ENCODE measurements at places on chromosomes 6 and 20.

- no peak for DNase-seq
These were observed 4.4 kb downstream of the MYB start for GRCh38 chr6:135185483-135185882.

- peak; percentile 67 for DNase-seq
These were observed 329.0 kb downstream of the GJA1 start for GRCh38 chr6:121764493-121764892.

DNA sequence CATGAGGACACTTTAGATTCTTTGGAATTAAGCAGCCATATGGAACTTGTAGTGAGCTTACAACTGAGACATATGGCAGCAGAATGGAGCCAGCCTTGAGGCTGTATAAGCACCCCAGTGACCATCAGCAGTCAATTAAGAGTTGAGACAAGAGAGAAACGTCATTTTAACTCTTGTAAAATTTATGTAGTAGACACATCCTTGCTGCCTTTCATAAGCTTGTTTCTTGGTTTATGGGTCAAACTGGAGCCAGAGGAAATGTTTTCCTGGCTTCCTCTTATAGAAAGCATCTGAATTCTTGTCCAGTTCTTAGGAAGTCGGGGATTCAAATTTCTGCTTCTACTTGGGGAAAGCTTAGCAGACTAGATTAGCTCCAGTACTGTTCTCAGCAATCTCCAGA lies 745.1 kb upstream of the MARCKS start:
- DNase-seq: no peak

- DNase-seq: no peak
These were observed 36.0 kb upstream of the SMIM29 start for GRCh38 chr6:34284563-34285447.

GRCh38 chr6:112833581-112834131 lies 486.5 kb downstream of the RFPL4B start:
- DNase-seq: no peak

DNA sequence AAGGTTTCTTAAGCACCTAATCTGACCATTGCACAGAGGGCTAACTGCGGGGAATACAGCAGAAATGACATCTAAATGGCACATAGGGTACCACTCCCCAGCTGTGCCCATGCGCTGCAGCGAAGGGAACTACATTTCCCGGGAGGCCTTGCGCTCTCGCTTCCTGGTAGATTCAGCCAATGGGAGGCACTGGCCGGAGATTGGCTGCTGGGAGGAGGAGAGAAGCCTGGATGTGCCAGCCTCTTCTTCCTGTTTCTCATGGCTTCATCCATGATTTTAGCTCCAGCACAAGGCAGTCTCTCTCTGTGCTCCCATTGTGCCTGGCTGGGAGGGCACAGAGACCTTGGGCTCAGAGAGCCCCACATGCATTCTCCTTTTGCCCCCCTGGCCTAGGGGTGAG lies 101.7 kb upstream of the FOXA2 start:
- peak; percentile 42 for DNase-seq

DNA sequence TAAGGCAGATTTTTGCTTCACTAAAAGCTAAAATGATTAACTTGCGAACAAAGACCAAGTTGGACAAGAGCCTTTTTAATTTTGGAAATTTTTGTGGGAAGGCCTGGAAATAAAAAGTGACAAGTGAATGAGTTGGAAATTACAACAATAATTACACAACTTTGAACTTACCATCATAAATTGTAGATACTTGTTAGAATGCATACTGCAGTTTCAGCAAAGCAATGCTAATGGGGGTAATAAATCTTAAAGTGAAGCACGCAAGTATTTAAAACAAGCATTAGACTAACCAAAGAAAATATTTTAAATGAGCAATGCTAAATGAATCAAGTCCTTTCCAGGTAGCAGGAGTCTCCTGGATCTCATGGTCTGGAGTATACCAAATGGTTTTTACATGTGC lies 83.2 kb upstream of the EYA4 start:
- no peak for DNase-seq

DNA sequence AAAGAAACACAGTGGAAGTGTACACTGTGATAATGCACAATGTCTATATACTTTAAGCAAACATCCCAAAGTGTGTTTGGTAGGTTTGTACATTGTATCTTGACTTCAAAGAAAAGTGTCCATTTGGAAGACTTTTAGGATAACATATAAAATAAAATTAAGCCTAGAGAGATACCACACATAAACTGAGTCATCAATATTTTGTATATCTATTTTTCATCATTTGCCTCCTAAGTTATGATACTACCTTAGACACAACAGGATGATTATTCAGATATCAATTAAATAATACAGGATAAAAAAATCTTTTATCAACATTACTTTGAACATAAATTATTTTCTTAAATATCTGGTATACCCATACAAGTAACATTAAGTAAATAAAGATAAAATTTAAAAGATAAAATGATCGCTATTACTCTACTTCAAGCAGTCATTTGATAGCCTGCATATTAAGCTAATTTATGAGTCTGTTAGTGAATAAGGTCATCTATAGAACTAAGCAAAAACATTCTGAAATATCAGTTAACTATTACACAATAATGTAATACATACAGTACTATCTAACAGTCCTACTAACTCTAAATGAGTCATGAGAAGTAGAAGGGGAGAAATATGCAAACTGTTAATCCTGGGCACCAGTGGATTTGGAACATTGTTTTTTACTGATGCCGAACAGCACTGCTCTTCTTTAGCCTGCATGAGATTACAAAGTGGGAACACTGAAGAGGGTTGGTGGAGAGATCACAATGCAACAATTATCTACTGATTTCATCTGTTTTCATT lies 158.4 kb upstream of the SIM1 start:
- no peak for DNase-seq

DNA sequence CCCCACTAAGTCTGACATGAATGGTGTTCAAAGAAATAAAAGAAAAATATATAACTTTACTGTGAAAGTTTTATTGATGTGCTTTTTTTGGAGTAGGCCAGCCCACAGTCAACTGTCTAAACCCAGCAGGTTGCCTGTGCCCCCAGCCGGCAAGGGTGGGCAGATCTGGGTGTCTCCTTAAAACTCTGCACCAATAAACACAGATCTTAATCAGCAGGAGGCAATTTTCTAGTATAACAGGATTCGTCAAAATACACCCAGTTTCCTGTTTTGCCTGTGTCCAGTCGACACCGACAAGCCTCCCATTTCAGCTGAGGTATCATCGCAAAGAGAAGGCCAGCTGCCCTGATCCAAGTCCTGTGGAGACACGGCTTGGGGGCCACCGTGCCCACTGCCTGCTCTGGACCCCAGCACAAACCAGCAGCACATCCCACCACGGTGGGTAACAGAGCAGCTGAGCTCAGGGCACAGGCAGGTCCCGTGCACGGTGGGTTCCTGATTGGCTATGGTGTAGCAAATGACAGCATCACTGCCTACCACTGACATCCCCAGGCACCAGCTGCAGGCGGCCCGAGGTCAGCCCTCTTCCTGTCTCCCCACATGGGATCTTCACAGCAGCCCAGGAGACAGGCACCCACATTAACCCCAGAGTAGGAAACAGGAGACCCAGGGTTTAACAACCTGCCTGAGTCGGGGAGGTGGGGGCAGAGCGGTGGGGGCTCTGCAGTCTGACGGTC lies 15.7 kb downstream of the BMP7 start:
- no peak for DNase-seq

DNA sequence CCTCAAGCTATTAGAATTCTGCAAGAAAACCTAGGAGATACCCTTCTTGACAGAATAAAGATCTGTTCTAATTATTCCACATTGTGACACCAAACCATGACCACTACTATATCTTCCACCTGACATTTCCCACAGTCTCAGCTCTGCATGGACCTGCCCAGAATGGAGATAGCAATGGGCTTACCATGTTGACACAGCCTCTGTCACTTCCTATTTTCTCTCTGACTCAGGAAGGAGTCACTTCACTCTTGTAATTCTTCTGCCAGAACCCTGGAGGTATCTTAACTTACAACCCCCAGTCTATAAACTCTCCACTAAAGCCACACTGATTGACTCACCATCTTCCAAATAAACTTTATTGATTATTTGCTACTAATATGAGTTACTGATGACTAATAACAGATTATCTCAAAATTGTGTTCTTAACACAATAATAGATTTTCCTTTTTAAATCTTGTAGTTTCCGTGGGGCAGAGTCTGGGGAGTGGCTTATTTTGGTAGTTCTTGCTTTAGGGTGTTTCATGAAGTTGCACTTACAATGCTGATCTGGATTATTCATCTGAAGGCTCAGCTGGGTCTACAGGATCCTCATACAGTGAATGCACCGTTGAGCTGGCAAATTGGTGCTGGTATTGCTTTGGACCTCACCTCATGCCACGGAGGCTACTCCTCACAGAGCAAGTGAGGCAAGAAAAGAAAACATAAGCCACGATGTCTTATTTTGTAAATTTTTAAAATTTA lies 869.9 kb downstream of the KIF16B start:
- DNase-seq: no peak

DNA sequence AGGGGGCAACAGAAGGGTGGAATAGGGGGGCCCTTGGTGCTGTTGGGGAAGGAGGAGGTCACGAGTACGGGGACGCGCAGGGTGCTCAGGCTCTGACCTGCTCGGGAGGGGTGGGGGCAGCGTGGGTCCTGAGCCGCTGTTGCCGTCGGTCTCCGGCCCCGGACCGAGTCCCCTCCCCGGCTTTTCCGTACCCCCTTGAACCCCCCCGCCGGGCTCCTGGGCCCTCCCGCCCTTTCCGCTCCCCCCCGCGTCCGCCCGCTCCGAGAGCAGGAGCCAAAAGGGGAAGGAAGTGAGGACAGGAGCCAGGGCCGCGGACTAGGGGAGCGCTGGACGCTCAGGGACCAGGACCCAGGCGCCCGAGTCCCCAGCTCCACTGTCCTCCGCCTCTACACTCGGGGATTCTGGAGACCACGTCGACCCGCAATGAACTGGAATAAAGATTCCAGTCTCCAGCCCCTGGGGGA lies at the start of gene RGL2:
Gene RGL2, minus strand, starts transcription at position 170 of the 464 bp plus-strand sequence. CDS start 332 bp downstream, outside the sequence.
- DNase-seq: peak; percentile 67

DNA sequence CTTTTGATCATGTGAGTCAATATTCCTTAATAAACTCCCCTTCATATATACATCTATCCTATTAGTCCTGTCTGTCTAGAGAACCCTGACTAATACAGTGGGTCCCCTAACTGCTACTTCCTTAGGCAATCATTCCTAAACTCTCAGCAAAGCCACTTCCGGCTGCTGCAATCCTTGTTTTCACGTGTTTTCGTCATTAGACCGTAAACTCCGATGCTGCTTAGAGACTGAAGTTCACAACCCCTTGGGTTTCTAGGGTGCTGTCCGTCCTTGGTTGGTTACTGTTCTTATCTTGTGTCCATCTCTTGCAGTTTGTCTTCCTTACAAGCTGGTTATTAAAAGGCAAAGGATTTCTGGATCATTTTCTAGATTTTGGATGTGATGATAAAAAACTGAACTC lies 106.4 kb downstream of the GMPR start:
- DNase-seq: no peak

- DNase-seq: no peak
These were observed 49.0 kb upstream of the OCSTAMP start for GRCh38 chr20:46599227-46599987.

DNA sequence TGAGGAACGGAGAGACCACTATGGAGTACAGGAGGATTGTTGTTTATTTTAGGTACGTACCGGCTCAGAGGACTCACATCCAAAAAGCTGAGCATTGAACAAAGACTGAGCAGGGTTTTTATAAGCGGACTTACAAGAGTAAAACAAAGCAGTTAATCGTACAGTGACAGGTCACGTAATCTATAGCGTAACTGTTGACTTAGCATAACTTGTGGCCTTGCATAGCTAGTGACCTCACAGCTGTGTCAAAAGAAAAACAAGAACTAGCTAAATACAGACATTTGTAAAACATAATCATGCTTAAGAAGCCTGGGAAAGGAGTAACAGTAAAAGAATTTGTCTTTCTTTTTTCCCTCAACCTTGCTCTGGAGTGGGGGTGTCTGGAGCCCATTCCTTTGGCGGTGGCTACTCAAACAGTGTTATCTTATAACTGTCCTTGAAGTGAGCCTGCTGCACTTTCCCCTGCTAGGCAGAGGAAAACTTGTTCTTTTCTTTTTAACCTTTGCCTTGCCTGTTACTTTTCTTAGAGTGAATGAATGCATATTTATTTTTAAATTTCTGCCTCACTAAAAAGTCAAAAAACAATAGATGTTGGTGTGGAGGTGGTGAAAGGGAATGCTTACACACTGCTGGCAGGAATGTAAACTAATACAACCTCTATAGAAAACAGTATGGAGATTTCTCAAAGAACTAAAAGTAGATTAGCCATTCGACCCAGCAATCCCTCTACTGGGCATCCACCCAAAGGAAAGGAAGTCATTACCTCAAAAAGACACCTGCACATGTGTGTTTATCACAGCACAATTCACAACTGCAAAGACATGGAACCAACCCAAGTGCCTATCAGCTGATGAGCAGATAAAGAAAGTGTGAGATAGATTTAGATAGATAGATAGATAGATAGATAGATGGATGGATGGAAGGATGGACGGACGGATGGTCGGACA lies 109.0 kb downstream of the TAF4 start:
- DNase-seq: no peak

GRCh38 chr20:44706301-44707017 lies 8.7 kb upstream of the CCN5 start:
- no peak for DNase-seq

- DNase-seq: no peak
These were observed 24.0 kb upstream of the MYT1 start for GRCh38 chr20:64140061-64140931.

- DNase-seq: peak; percentile 14
These were observed 182.8 kb downstream of the GRM1 start for GRCh38 chr6:146211646-146212045.

- DNase-seq: no peak
These were observed 6.5 kb upstream of the UCKL1 start for GRCh38 chr20:63962426-63963347.

GRCh38 chr6:31299511-31299910 lies 27.6 kb upstream of the HLA-C start:
- DNase-seq: no peak

- no peak for DNase-seq
These were observed 20.2 kb upstream of the MRPS18A start for GRCh38 chr6:43707767-43708166.

DNA sequence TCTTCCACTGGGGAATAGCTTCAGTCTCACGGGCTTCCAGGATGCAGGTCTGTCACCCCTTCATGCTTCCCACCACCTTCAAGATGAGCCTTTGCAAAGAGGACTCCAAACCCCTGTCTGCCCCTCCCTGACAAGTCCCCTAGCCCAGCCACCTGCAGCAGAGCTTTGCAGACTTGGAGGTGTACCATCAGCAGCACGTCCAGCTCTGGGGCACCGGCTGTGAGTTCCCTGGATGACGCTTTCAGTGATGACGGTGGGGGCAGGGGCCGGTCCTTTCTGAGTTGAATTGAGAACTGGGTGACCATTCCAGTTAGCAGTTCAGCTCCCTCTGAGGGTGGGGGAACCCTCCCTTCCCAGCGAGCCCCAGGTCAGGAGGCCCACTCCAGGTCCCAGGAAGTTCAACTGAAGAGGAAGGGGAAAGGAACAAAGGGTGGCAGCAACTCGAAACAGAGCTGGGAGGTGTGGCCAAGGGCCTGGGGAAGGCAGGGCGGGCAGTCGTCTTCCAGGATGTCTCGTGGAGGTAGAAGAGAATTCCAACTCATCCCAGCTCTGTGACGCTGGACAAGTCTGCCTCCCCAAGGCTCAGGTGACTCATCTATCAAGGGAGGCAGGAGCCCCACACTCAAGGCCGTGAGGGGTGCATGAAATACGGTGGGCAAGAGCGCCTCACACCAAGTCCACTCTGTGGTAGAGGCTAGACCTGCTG lies 86.0 kb downstream of the PTPN1 start:
- no peak for DNase-seq

Data from MM.1S (cell line).